ENCODE measurements at places on chromosomes 6 and 20. TPM values are rescaled to one million over a fixed set of nuclear protein-coding genes. Genes with fewer than 3 reads are reported as not detected.

DNA sequence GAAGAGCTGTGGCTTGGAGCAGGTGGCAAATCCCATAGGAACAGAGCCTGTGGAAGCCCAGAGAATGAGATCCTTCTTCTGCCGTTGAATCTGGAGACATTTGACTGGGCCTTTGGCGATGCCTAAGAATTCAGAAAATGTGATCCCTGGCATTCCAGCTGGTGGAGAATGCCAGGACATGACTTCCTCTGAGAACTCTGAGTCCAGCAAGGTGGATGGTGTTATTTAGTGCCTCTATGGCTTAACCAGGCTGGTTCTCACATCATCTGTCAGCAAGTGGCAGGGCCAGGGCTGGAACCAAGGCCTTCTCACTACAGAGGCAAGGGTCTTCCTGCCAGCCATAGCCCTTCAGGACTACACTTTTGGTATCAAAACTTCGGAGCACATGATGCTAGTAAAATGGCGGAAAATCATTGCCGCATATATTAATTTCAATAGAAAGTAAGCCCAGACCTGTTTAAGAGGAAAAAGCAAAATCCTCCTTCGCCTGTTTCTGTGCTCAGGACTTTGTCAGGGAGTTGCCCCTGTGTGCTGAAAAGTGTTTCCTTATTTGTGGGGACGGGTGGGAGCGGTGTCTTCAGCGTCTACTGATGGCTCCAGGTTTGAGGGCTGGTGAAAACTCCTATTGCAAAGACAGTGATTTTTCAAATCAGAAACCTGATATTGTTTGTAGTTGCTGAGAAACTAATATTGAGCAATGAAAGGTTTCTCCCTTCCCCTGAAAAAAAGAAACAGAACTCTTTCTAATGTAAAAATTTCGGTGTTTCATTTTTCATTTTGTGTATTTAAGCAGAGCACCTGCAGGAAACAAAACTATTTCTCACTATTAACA lies 23.9 kb downstream of the DUSP22 start:
- no peak overlapping the region for H3K4me3 ChIP-seq
- H3K36me3 ChIP-seq = no peaks in the 10 kb centered on the region
- no peak overlapping the region for H3K27ac ChIP-seq
- no peak for DNase-seq
- no peaks in the 10 kb centered on the region for H3K4me1 ChIP-seq
- no peaks in the 10 kb centered on the region for H3K27me3 ChIP-seq

GRCh38 chr20:49276161-49276960 lies 1.5 kb downstream of the ZNFX1 start:
- peaks cover under 1% of the 10 kb centered on the region for H3K4me1 ChIP-seq
- H3K4me3 ChIP-seq = peak overlapping the region; percentile 84
- no peaks in the 10 kb centered on the region for H3K27me3 ChIP-seq
- no peak for DNase-seq

DNA sequence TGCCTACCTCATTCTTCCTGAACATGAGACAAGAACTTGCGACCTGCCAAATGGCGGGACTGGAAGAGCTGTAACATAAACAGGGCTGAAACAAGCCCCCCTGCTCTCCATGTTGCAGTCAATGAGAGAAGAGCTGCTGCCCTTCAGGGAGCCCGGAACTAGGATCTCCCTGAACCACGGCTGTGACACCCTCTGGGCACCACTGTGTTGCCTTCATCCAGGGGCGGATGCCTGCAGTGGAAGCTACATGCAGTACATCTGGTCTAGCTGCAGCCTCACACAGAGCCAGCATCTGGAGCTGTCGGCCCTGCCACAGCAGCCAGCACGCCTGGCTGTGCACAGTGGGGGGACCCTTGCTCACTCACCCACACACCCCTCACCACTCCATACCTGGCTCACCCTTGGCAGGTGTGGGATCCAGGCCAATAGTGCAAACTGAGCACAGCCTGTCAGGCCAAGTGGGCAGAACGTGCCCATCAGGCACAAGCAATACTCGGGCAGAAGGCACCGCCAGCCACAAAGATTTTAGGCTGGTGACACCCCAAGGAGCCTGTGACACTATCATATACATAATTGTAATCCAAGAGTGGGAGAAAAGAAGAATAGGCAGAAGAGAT lies 451.3 kb downstream of the HTR1B start:
- no peaks in the 10 kb centered on the region for H3K36me3 ChIP-seq
- H3K27ac ChIP-seq = no peak overlapping the region
- no peak for DNase-seq
- peaks cover 7% of the 10 kb centered on the region for H3K4me1 ChIP-seq

- no peaks in the 10 kb centered on the region for H3K27me3 ChIP-seq
- H3K36me3 ChIP-seq = no peaks in the 10 kb centered on the region
- no peak overlapping the region for H3K27ac ChIP-seq
- no peak overlapping the region for H3K4me3 ChIP-seq
- DNase-seq = no peak
- H3K4me1 ChIP-seq = no peaks in the 10 kb centered on the region
These were observed 155.5 kb upstream of the MLN start for GRCh38 chr6:33959329-33959651.

DNA sequence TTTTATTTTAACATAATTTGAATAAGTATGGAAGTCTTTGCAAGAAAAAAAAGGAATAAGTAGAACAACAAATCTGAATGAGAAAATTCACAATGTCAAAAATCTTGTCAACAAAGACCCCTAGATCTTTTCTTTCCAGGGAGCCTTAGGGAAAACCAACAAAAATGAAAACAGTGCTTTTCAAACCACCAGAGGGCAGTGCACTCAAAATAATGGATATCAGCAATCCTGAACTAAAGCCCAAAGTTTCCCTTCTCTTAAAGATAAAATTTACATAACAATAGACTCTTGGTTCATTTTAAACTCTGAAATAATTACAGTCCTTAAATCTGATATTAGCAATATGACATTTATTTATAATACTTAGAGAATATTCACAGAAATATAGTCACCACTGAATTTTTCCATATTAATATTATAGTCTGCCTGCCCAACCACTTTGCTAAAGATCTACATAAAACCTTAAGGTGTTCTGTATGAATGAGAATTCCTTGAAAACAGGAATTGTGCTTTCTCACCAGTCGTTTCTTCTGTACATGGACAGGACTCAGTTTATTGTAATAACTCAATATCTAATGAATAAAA lies 105.3 kb upstream of the BMP5 start:
- H3K4me1 ChIP-seq = no peaks in the 10 kb centered on the region
- H3K27ac ChIP-seq = no peak overlapping the region
- no peaks in the 10 kb centered on the region for H3K27me3 ChIP-seq
- no peaks in the 10 kb centered on the region for H3K36me3 ChIP-seq

DNA sequence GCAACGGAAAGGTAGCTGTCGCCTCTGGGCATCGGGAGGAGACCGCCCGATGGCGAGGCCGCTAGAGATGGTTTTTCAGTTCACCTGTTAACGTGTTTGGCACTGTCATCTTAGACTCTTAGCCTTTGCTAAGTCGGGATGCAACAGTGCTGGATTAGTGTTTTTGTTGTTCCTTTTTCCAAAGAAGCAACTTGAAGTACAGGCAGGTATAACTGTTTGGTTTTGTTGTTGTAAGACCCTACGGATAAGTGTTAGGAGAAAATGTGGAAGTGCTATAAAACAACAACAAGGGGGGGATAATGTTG lies 723 bp downstream of the MANEA start:
- H3K27me3 ChIP-seq = no peaks in the 10 kb centered on the region
- H3K36me3 ChIP-seq = no peaks in the 10 kb centered on the region
- H3K27ac ChIP-seq = peak overlapping the region; percentile 96
- peaks cover 33% of the 10 kb centered on the region for H3K4me1 ChIP-seq

GRCh38 chr6:64672131-64672530 lies 1034.9 kb downstream of the EYS start:
- no peak overlapping the region for H3K4me3 ChIP-seq
- H3K27me3 ChIP-seq = no peaks in the 10 kb centered on the region
- H3K27ac ChIP-seq = no peak overlapping the region
- no peaks in the 10 kb centered on the region for H3K4me1 ChIP-seq

Gene CST7
- not detected for total RNA-seq

DNA sequence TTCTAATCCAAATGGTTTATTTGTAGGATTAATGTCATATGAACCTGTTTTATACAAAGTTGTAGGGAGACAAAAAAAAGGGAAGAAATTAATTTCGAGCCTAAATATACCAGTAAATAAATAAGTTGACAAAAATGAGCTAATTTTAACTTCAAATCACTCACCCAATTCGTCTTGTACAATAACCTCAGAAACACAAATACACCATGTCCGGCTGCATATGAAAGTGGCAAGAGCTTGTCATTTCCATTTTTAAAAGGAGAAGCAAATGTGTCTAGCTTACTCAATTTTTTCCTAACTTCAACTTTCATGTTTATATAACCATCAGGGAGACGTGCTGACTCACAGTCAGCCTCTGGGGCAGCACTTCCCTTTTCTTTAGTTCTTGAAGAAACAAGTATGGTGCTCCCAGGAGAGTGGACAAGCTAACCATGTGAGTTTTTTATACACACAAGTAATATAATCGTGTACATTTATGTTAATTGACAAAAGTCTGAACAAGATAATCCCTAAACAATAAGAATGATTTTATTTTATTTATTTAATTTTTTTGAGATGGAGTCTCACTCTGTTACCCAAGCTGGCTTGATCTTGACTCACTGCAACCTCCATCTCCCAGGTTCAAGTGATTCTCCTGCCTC lies 55.5 kb upstream of the SGK1 start:
- H3K4me3 ChIP-seq = no peak overlapping the region
- H3K27ac ChIP-seq = no peak overlapping the region
- H3K4me1 ChIP-seq = no peaks in the 10 kb centered on the region
- no peaks in the 10 kb centered on the region for H3K27me3 ChIP-seq

GRCh38 chr20:63937596-63937995 lies 18.6 kb downstream of the UCKL1 start:
- DNase-seq = no peak
- H3K27ac ChIP-seq = no peak overlapping the region
- H3K4me3 ChIP-seq = no peak overlapping the region
- no peaks in the 10 kb centered on the region for H3K27me3 ChIP-seq
- H3K4me1 ChIP-seq = no peaks in the 10 kb centered on the region

GRCh38 chr20:8414586-8415274 lies 282.7 kb downstream of the PLCB1 start:
- H3K4me3 ChIP-seq = no peak overlapping the region
- H3K4me1 ChIP-seq = no peaks in the 10 kb centered on the region
- H3K36me3 ChIP-seq = no peaks in the 10 kb centered on the region
- DNase-seq = no peak

DNA sequence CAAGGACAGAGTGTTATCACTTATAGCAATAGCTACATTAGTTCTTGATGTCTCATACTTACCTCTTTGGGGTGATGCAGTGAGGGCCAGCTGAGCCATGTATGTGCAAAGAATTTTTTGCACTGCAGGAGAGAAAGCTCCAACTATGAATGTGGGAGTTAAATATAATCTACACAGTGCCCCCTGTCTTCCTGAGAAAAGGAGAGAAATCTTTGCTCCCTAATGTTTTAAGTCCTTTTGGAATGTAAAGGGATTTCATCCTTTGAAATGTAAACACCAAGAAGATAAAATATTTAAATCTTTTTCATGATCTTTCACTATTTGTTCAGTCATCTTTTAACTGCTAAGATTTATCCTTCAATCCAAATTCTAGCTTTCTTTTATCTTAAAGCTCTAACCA lies 822.1 kb downstream of the TENT5A start:
- no peak overlapping the region for H3K4me3 ChIP-seq
- H3K27me3 ChIP-seq = no peaks in the 10 kb centered on the region
- H3K4me1 ChIP-seq = no peaks in the 10 kb centered on the region
- no peaks in the 10 kb centered on the region for H3K36me3 ChIP-seq
- DNase-seq = no peak

Gene IRAK1BP1
- 13.8 TPM for total RNA-seq

- H3K27ac ChIP-seq = no peak overlapping the region
- no peaks in the 10 kb centered on the region for H3K36me3 ChIP-seq
- H3K4me3 ChIP-seq = no peak overlapping the region
- H3K27me3 ChIP-seq = no peaks in the 10 kb centered on the region
These were observed 85.4 kb upstream of the MYLIP start for GRCh38 chr6:16043171-16044135.

Gene KIAA1755
- total RNA-seq = 0.22 TPM

DNA sequence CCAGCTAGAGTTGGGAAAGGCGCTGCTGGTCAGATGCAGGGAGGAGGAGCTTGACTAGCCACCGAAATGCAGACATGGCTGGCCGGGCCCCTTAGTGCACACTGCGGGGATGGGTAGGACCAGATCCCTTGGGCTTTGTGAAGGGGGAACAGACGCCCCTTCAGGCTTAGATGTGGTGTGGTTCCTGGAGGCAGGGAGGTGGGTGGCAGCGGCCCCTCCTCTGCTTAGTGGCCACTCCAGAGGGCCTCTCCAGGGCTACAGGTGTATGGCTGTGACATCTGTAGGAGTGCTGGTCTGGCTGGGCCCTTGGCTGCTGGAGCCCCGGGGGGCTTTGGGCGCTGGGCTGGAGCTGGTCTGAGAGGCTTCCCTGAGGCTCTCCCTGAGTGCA lies 5.9 kb downstream of the CCND3 start:
- H3K36me3 ChIP-seq = no peaks in the 10 kb centered on the region
- peak overlapping the region; percentile 49 for H3K27ac ChIP-seq
- peaks cover 24% of the 10 kb centered on the region for H3K4me1 ChIP-seq
- H3K4me3 ChIP-seq = no peak overlapping the region

Gene ADGRF5
- total RNA-seq = not detected

- peak overlapping the region; percentile 34 for H3K4me3 ChIP-seq
- DNase-seq = peak; percentile 74
- no peaks in the 10 kb centered on the region for H3K36me3 ChIP-seq
- H3K4me1 ChIP-seq = peaks cover 34% of the 10 kb centered on the region
These were observed 137.7 kb upstream of the HEY2 start for GRCh38 chr6:125611573-125612344.

Gene SNAI1
- total RNA-seq = 4.0 TPM

GRCh38 chr20:4864311-4864752 lies 137.0 kb downstream of the SLC23A2 start:
- H3K27me3 ChIP-seq = no peaks in the 10 kb centered on the region
- DNase-seq = no peak
- no peak overlapping the region for H3K27ac ChIP-seq
- H3K4me3 ChIP-seq = no peak overlapping the region
- H3K36me3 ChIP-seq = no peaks in the 10 kb centered on the region

Gene SLC22A7
- not detected for total RNA-seq

GRCh38 chr6:135305684-135306083 lies 124.6 kb downstream of the MYB start:
- no peaks in the 10 kb centered on the region for H3K27me3 ChIP-seq
- no peak overlapping the region for H3K4me3 ChIP-seq
- H3K36me3 ChIP-seq = no peaks in the 10 kb centered on the region
- no peak for DNase-seq
- H3K4me1 ChIP-seq = no peaks in the 10 kb centered on the region
- H3K27ac ChIP-seq = no peak overlapping the region

DNA sequence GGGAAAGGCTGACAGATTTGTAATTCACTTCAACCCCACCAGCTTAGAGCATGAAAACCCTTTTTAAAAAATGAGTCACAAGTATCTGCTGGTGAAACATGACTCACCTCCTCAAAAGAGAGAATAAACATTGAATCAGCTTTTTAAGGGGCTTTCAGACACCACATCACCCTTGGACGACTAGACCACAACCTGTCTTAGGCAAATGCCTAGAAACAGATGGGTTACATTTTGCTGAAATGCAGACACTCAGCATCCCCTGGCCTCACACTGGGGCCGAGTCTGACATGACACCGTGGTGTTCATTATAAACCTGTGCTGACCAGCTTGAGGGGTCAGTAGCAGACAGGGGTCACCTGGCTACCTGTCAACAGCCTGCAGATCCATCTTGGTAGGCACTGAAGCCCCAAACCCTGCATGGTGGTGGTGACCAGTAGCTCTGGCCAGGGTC lies 175.3 kb upstream of the CST7 start:
- DNase-seq = no peak
- no peaks in the 10 kb centered on the region for H3K27me3 ChIP-seq
- no peak overlapping the region for H3K27ac ChIP-seq
- no peaks in the 10 kb centered on the region for H3K36me3 ChIP-seq
- no peak overlapping the region for H3K4me3 ChIP-seq

GRCh38 chr6:53723331-53723730 lies 57.8 kb upstream of the KLHL31 start:
- peaks cover 10% of the 10 kb centered on the region for H3K4me1 ChIP-seq
- H3K36me3 ChIP-seq = no peaks in the 10 kb centered on the region
- H3K27me3 ChIP-seq = no peaks in the 10 kb centered on the region
- no peak overlapping the region for H3K27ac ChIP-seq
- DNase-seq = no peak
